ENCODE measurements at places on chromosomes 11 and 22. TPM values are rescaled to one million over a fixed set of nuclear protein-coding genes. Genes with fewer than 3 reads are reported as not detected.

GRCh38 chr11:76150141-76150540 is 56.2 kb downstream of the WNT11 start:
- no peaks in the 10 kb centered on the region for H3K36me3 ChIP-seq
- H3K4me3 ChIP-seq: no peak overlapping the region
- peaks cover 76% of the 10 kb centered on the region for H3K27me3 ChIP-seq
- H3K4me1 ChIP-seq: peaks cover 6% of the 10 kb centered on the region
- DNase-seq: no peak
- H3K27ac ChIP-seq: no peak overlapping the region

- no peak overlapping the region for H3K4me3 ChIP-seq
- H3K27ac ChIP-seq: no peak overlapping the region
- DNase-seq: peak; percentile 76
- H3K27me3 ChIP-seq: no peaks in the 10 kb centered on the region
- peaks cover 5% of the 10 kb centered on the region for H3K4me1 ChIP-seq
Observed at GRCh38 chr22:42799461-42800405, 57.3 kb downstream of the ARFGAP3 start.

DNA sequence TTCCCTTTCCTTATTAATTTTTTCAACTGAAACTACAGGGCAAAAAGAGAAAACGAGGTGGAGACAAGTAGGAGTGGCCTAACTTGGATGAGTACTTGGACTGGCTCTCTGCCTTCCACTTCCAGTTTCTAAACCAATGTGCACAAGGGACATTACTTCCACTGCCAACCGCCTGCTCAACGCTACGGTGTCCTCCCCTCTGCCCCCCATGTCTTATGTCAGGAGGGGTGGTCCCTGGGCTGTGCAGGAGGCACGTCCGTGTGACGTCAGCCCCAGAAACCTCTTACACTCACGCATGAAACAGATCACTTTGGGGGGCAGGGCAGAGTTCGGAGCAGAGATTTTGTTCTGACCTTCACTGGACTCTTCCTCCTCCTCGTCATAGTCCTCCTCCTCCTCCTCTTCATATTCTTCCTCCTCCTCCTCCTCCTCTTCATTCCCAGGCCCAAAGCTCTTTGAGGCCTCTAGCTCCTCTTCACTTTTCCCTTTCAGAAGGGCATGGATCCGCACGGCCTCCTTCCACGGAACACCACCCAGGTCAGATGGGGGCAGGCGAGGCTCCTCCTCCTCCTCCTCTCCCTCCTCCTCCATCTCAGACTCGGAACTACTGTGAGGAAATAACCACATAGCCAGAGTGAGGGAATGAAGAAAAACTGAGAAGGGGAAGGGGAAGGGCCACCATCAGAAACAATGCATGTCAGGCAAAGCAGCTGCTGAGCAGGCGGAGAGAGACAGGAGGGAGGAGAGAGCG is 57.4 kb upstream of the BID start:
- no peak for DNase-seq
- peaks cover 5% of the 10 kb centered on the region for H3K4me1 ChIP-seq
- peaks cover 5% of the 10 kb centered on the region for H3K36me3 ChIP-seq
- H3K27me3 ChIP-seq: no peaks in the 10 kb centered on the region
- H3K27ac ChIP-seq: no peak overlapping the region
- no peak overlapping the region for H3K4me3 ChIP-seq

DNA sequence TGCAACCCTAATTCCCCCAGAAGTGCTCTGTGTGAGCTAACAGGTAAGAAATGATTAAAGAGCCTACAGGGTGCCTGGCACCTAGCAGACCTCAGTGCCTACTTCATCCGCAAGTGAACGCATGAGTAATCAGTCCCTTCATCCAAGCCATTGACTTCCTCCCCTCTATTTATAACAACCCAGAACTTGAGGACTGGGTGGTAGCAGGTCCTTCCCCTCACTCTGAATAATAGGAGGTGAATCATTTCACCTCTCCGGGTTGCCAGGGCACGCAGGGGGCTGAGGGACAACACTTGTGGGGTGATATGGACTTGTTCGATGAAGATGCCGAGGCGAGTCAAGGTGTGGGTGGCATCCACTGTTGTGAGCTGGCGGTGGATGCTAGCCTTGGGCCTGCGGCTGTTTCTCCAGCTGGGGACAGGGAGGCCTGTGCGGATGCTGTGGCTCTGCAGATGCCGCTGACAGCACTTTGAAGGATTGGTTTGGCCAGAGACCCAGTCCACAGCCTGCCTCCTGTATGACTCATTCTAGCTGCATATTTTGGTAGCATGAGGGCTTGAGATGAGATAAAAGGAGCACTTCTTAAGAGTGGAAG is 11.7 kb upstream of the SORL1-AS1 start:
- H3K4me3 ChIP-seq: no peak overlapping the region
- peak; percentile 81 for DNase-seq
- no peaks in the 10 kb centered on the region for H3K36me3 ChIP-seq
- H3K27ac ChIP-seq: no peak overlapping the region
- peaks cover 9% of the 10 kb centered on the region for H3K4me1 ChIP-seq
- no peaks in the 10 kb centered on the region for H3K27me3 ChIP-seq

GRCh38 chr11:17439316-17439782 is 37.3 kb downstream of the ABCC8 start:
- H3K27ac ChIP-seq: no peak overlapping the region
- H3K4me3 ChIP-seq: no peak overlapping the region
- H3K27me3 ChIP-seq: peaks cover 24% of the 10 kb centered on the region
- H3K4me1 ChIP-seq: peaks cover 23% of the 10 kb centered on the region
- DNase-seq: peak; percentile 82

Gene C1QTNF4
- 15.7 TPM for total RNA-seq

Gene OR6T1
- not detected for total RNA-seq
